ENCODE measurements at places on chromosomes 11 and 22. TPM values are rescaled to one million over a fixed set of nuclear protein-coding genes. Genes with fewer than 3 reads are reported as not detected.

The RBMXL2 gene
- polyA plus RNA-seq = not detected

- DNase-seq = no peak
Measured at GRCh38 chr11:69650832-69651344, 9.9 kb downstream of the CCND1 start.

GRCh38 chr11:103079833-103080232 is 12.1 kb downstream of the DCUN1D5 start:
- peak; percentile 41 for DNase-seq

DNA sequence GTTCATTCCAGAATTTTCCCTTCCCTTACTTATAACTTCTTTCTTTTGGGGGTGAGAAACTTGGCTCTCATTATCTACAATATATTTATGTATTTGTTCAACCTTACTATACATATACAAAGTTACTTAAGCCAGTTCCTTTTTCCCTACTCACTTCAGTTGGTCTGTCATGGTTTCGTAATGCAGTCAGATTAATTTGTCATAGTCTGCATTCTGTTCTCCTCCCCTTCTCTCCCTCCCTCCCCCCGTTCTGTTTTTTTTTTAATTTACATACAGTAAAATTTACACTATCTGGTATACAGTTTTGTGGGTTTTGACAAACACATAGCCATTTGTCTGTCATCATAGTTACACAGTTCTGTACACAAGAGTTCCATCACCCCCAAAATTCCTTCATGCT is 71.8 kb upstream of the ADORA2A start:
- DNase-seq = no peak

GRCh38 chr22:41217553-41218157 is 12.5 kb downstream of the L3MBTL2 start:
- DNase-seq = no peak

The INSC gene
- 0.63 TPM for polyA plus RNA-seq

The OR52A1 gene
- not detected for polyA plus RNA-seq

DNA sequence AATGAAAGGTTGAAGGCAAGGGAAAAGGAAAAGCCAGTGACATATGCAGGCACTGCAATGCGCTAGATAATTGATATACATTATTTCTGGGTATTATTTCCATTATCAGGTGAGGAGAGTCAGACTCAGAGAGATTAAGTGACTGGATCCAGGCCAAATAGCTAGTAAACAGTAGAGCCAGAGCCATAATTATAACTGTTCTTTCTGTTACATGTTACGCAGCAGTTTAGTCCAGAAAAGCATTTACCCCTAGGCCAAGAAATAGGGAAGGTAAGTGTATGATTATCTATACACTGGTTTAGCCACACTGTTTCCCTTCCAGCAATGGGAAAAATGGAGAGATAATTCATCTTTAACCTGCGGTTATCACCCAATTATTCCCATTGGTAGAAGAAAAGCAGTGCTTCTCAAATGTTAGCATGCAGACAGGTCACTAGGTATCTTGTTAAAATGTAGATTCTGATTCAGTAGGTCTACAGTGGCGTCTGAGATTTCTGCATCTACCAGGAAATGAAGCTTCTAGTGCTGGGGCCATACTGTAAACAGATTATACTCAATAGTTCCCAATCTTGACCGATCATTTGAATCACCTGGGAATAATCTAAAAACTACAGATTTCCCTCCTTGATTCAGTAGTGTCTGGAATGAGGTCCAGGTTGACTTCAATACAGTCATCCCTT is 69.4 kb downstream of the RBFOX2 start:
- DNase-seq = no peak

The BCO2 gene
- polyA plus RNA-seq = 1.5 TPM

GRCh38 chr11:71946144-71946571 is 17.3 kb downstream of the RNF121 start:
- DNase-seq = peak; percentile 82

- DNase-seq = no peak
Measured at GRCh38 chr11:22216940-22217339, 24.1 kb downstream of the ANO5 start.

DNA sequence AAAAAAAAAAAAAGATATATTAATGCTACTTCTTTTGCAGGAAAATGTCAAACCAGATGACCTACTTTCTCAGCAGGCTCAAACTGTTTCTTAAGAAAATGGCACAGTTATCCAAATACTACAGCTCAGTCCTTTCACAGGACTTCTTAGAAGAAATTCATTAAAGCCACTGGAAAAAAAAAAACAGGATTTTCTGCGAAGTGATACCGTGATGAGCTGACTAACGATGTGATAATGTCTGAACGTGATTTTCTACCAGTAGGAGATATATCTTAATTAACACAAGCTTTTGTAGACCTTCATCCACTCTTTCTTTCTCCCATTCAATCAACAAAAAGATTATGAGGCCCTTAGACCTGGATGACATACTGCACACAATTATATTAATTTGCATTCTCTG is 132.4 kb downstream of the NOX4 start:
- no peak for DNase-seq

DNA sequence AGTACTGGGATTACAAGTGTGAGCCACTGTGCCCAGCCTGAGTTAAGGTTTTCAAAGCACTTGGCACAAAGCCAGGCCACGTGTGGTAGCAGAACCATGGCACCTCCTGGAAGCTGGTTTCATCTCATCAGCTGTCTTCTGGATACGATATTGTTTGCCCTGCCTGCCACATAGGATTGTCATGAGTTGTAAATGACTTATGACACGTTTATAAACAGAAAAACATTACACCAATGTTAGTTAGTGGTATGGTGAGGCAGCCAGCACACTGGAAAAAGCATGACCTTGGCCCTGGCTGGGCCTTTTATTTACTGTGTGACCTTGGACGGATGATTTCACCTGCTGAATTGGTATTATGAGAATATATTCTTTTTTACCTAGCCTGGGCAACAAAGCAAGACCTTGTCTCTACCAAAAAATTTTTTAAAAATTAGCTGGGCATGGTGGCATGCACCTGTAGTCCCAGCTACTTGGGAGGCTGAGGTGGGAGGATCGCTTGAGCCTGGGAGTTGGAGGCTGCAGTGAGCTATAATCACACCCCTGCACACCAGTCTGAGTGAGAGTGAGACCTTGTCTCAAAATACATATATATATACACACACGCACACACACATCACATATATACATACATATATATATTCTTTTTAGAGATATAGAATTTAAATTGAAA is 24.0 kb upstream of the MYH9 start:
- DNase-seq = no peak

DNA sequence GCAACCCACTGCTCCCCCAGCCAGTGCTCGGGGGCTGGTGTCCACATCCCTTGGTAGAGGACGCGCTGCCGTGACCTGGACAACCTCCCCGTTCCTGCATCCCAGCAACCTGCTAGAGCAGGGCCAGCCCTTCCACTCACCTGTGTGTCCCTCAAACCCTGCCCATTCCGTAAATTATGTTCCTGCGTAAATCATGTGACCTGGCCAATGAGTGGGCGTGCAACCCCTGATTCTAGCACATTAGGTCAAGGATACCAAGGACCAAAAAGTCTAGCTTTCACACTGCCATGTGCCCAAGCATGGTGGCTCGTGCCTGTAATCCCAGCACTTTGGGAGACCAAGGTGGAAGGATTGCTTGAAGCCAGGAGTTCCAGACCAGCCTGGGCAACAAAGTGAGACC is 25.7 kb downstream of the CD5 start:
- no peak for DNase-seq

The EML3 gene
- polyA plus RNA-seq = 20.7 TPM

GRCh38 chr11:69157156-69157821 is 1.6 kb downstream of the SMIM38 start:
- DNase-seq = peak; percentile 49

The SDF2L1 gene
- polyA plus RNA-seq = 56.2 TPM

DNA sequence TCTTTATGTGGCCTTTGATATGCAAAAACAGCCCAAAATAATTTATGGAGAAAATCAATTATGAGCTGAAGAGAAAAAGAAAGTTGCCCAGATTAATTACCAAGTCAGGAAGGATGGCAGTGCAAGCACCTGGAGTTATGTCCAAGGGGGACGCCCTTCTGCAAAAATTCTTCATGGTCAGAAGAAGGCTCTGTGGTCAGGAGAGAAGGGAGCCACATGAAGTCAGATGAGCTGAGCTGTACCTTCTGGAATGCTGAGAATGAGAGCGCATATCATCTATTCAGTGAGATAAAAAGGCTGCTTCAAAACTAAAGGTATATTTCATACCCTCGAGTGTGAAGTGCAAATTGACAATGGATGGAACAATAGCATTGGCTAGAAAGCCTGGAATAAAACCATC is 607.4 kb downstream of the NTM start:
- DNase-seq = peak; percentile 78

The CDON gene
- polyA plus RNA-seq = 1.6 TPM

- DNase-seq = peak; percentile 8
Measured at GRCh38 chr11:26575946-26576345, 3.9 kb upstream of the MUC15 start.

DNA sequence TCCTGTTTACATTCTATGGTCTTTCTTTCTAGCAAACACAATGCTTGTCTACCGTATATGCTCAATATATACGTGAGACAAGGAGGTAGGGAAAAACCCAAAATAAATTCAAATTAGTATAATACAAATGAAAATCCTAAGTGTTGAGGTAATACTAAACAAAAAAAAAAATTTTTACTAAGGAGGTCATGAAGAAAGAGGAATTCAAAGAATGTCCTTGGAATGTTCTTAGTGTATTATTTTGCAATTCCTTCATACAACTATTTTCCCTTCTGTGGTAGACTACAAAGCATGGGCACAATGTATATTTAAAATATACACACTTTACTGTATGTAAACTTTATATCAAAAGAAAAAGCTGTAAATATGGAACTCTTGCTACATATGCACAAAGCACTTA is 36.4 kb downstream of the PIK3C2A start:
- DNase-seq = no peak

- DNase-seq = no peak
Measured at GRCh38 chr22:40958299-40958698, 7.1 kb downstream of the RBX1 start.

- DNase-seq = no peak
Measured at GRCh38 chr11:130145311-130145812, 14.2 kb upstream of the ST14 start.

DNA sequence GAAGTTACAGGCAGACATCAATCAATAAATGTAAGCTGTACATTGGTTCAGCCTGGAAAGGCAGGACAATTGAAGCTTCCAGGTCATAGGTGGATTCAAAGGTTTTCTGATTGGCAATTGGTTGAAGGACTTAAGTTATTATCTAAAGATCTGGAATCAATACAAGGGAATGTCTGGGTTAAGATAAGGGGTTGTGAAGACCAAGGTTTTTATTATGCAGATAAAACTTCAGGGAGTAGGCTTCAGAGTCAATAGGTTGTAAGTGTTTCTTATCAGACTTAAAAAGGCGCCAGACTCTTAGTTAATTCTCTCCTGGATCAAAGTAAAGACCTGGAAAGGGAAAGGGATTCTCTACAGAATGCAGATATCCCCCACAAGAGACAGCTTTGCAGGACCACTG is 935.4 kb downstream of the TBC1D22A start:
- no peak for DNase-seq

GRCh38 chr22:26481112-26481693 is 2.4 kb downstream of the HPS4 start:
- no peak for DNase-seq

DNA sequence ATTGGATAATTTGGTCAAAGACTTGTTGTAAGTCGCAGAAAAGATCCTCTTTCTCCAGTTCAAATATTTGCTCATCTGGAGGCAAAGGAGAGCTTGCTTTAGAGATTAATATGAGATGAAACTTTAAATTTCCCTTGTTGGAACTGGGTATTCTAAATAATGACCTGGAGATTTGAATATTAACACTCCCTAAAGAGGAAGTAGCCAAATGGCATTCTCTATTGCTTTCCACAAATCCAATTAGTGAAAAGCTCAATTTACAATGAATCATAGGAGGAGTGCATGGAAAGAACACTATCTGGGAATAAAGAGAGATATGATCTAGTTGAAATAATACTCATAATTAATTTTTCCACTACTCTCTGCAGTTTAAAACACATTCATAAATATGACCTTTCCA is 641.6 kb upstream of the TENM4 start:
- DNase-seq = no peak

DNA sequence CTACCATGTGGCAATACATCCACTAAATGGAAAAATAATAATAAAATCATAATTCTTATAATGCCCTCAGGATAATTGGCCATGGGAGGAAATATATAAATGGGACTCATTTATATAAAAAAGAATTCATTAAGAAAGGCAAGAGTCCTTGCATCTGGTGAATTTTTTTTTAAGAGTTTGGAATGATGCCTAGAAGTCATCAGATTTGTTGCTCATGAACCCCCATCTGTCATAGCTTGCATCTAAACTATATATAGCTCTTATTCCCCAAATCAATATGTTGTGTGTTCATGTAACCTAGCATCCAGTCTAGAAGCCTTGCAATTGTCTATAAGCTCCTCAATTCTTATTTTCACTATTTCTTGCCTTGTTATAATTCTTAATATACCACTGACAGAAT is 75.9 kb downstream of the CADM1 start:
- no peak for DNase-seq

DNA sequence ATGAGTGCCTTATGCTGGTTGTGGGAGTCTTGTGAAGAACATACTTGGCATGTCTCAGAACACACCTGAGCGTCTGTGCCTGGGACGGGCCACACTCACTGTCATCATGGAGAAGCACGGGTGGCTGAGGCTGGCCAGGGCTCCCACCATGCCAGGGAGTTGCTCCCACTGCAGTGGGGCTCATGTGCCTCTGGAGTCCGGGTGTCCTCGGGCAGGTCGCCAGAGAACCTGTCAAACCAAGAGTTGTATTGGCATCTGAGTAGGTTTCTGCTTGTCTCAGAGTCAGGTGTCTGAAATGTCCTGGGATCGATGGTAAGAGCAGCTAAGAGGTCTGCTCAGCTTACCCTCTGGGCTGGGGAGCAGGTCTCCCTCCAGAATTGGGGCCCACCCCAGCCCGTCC is 92.1 kb downstream of the BCR start:
- no peak for DNase-seq

The OSM gene
- polyA plus RNA-seq = not detected

DNA sequence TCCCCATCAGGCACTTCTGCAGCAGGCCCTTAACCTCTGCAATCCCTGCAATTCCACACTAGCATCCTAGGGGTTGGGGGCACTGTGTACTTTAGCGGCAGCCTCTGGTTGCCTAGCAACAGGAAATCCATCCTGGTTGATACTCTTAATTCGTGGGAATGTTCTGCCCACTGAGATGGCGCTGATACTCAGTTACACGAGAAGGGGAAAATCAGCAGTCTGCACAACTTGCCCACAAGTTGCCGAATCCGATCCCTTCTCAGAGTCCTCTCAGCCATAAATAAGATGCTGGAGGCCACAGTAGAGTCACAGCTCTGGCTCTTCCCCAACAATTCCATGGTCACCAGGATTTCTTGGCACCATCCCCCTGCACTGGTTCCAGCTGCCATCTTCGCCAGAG is 57.6 kb upstream of the CRYBB3 start:
- no peak for DNase-seq

DNA sequence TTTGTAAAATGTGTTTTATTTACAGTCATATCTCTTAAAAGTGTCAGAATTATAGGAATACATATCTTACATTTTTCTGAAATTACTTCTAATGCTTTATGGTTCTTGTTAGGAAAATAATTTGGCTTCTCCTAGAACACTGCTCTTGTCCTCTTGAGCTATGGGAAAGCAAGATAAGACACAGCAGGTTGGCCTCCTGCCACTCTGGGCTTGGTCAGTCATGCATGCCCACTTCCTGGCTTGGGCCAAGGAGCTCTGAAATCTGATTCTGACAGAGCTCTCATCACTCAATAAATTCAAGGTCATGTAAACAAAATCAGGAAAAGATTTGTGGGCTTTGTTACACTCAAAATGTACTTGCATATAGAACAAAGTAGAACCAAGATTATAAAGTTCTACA is 1036.0 kb downstream of the OPCML start:
- DNase-seq = peak; percentile 35

Data from mammary epithelial cell (primary cell).